ENCODE measurements at places on chromosomes 2 and 18.

DNA sequence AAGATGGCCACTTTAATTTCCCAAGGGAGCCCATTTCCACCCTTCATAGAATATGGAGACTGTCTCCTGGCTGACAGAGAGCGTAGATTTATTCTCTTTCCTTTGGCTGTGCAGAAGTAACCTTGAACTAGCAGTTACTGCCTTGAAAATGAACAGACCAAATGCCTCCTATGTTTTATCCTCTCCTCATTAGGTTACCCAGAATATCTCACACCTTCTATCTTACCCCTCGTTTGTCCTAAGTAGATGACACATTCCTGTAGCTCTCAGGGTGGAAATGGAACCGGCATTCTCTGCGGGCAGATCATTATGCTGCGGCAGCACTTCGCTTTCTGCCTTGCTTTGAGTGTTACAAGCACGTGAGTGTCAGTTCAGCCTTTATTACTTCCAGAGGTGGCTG lies 336.5 kb downstream of the DCDC2C start:
- no peak for DNase-seq

DNA sequence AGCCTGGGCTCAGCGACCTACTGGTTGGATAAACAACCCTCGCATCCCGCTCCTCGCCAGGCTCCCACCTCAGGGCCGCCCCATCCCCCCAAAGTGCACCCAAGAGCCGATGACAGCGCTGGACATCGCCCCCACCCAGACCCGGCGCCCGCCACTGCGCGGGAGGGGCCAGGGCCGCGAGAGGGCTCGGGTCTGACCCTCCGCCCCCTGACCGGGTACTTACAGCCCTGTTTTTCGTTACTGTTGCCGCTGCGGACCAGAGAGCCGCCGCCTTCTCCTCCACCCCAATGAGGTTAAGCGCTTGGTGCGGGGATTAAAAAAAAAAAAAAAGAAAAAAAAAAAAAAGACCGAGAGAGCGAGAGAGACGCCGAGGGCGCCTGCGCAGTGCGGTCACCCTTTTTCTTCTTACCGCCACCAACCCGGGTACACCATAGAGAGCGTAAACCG lies at the start of gene CLASP1:
TSS of gene CLASP1 (minus strand) at position 314 of the 447 bp plus-strand sequence. CDS start 43,567 bp downstream, outside the sequence.
- no peak for DNase-seq

DNA sequence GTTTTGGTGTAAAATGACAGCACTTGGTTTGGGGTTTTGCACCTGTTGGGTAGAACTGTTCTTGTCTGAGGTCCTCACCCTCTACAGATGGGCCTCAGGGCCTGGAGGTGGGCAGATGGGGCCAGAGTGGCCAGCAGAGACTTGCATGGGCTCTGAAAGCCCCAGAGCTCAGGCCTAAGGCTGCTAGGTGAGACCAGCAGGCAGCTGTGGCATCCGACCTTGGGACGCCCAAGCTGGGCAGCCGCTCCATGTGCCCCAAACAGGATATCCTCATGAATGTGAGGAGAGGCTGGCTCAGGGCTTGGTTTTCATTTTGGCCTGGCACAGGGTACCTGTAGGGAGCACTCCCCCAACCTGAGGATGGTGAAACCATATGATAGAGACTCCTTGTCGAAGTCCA lies 38.3 kb downstream of the GBX2 start:
- DNase-seq: no peak

DNA sequence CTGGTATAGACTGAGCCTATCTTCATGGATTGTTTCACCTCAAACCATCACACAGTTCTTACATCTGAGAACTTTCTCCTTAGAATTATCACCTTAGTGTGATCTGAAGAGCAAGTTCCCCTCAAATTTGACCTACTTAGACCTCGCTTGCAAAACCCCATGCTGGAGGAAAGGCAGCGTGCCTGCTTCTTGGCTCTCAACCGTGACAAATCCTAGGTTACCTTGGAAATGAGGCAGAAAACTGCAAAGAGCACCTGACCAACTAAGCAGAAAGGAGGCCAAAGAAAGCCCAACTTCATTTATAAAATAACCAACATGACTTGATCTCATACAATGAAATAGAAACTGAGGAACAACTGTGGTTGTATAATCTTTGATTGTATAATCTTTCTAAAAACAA lies 146.4 kb downstream of the RAB3GAP1 start:
- DNase-seq: no peak

DNA sequence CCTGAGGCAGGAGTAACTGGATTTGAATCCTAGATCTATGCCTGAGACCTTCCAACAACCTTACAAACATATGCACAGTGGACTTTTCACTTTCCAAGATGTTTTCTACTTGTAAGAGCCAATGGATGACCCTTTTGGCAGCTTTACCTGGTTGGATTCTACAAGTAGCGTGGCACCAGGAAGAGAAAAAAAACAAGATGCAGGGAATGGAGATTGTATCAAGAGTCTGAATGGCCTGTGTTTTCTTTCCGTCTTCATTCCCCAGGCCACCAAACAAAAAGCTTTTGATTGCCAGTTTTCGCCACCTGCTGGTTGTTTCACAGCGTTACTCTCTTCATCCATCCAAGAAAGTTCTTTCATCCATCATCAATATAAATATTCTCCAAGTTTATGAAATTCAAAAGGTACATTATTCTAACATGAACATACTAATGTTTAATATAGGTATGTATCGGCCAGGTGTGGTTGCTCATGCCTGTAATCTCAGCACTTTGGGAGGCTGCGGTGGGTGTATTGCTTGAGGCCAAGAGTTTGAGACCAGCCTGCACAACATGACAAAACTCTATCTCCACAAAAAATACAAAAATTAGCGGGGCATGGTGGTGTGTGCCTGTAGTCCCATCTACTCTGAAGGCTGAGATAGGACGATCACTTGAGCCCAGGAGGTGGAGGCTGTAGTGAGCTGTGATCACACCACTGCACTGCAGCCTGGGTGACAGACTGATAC lies 3.5 kb upstream of the BCL2 start:
- DNase-seq: peak; percentile 85

- no peak for DNase-seq
These were observed 24.3 kb downstream of the RHOB start for GRCh38 chr2:20471148-20471547.

- no peak for DNase-seq
These were observed 621 bp upstream of the KCNS3 start for GRCh38 chr2:17877811-17878280.

DNA sequence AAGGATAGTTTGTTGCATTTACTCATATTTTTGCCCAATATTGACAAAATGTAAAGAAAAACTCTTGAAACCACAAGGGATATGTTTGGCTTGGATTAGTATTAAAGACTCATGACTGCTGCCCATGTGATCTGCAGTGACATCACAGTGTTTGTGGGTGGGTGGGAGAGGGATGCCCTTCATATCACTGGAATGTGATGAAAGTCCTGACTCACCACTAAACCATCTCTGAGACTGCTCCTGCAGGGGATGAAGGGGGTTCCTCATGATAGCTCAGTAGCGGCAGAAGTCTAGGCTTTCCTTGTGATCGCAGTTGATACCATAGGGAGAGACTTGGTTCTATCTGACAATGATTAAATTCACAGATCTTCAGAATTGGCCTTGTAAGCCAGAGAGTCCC lies 451.2 kb downstream of the CNTNAP5 start:
- DNase-seq: no peak

GRCh38 chr2:160432633-160433032 lies 61.0 kb downstream of the RBMS1 start:
- DNase-seq: no peak

DNA sequence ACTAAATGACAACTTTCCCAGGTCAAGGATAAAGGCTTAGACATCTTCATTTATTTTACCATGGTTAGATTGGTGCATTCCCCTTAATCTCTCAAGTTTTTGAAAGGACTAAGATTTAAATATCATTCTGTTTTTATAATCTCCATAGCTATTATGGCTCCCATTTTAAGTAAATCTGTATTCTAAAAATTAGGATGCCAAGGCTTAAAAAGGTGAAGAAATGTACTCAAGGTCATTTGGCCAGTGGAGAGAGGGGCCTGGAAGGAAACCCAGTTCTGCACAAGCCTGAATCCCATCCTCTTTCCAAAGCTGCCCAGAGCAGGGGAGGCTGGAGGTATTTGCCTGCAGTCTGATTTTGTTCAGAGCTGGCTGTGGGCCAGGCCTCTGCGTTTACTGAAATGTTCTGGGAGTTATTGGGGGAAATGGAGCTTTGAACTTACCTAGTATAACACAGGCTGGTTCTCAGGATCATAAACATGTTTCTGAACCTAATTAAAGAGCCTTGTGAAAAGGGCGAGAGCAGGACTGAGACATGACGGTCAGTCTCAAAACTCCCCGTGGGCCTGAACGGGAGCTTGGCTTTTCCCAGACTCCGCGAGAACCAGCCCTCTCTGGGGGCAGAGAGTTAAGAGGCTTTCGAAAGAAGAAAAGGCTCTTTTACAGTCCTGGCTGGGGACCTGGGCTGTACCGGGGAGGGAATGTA lies 85.6 kb downstream of the DDX1 start:
- DNase-seq: peak; percentile 5

DNA sequence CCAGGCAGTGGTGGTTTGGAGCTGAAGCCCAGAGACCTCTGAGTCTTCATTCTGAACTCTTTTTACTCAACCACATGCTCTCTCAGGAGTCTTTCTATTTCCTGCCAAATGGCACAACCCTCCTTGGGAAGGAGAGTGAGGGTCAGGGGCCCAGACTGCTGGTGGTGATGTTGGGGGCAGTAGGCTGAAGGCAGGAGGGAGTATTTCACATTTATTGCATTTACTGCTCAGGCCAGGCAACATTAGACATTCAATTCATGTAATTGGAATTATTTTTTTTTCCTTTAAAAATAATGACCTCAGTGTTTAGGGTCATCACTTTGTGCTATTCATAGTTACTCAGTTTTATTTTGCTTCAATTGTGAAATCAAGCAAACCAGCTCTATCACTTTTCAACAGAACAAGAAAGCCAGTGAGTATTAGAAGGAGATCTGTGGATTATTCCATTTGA lies 311.3 kb upstream of the NT5C1B start:
- DNase-seq: no peak

DNA sequence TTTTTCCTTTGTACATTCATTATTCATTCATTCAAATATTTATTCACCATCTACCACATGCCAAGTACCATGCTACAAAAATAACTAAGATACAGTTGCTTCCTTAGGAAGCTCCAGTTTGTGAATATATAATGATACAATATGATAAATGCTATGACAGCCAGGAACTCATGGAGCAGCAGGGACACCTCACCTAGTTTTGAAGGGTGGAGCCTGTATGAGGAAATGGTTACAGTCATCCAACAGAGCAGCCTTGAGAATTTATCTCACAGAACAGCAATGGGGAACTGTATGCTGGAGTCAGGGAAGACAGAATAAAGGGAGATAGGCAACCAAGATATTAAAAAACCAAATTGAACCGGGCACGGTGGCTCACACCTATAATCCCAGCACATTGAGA lies 124.0 kb downstream of the OSBPL1A start:
- DNase-seq: no peak

GRCh38 chr18:12840382-12840781 lies 43.7 kb downstream of the PTPN2 start:
- DNase-seq: no peak

DNA sequence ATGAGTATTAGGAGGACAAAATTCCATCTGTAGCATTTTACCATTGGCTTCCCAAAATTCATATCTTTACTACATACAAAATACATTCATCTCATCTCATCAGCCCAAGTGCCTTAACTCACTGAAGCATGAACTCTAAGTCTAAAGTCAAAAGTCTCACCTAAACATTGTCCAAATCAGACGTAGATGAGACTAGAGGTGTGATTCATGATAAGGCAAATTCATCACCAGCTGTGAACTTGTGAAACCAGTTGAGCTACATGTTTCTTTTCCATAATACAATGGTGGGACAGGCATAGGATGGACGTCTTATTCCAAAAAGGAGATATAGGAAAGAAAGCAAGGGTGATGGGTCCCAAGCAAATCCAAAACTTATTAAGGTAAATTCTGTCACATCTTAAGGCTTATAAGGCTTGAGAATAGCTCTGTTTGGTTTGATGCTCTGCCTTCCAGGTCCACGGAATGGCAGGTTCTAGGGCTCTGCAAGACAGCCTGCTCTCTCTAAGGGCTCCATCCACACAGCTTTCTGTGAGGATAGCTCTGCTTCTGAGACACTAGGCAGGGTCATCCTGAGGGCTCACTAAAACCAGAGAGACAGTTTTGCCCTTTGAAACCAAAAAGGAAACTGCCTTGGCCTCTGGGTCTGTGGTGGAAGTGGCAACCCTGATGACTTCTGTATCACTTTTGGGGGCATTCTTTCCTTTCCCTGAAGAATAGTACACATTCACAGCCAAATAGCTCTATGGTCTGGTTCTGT lies 9.6 kb downstream of the IFIH1 start:
- DNase-seq: no peak

GRCh38 chr2:173349287-173349686 lies 5.4 kb upstream of the CDCA7 start:
- no peak for DNase-seq

DNA sequence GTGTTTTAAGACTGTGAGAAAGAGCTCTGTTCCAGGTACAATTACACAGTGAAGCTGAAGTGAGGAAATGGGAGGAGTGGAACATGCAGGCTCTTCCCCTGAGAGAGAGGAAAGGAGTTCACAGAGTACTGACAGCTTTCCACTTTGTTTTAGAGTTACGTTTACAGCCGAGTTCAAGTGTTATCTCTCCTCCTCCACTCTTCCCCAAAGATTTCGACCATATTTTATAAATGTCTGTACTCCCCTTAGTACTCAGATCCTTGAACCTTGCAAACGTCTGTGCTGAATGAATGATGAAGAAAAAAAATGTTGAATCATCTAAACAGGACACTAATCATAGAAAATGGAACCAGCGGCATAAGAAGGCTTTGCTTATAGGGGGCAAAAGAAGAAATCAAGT lies 121.6 kb downstream of the THADA start:
- no peak for DNase-seq

DNA sequence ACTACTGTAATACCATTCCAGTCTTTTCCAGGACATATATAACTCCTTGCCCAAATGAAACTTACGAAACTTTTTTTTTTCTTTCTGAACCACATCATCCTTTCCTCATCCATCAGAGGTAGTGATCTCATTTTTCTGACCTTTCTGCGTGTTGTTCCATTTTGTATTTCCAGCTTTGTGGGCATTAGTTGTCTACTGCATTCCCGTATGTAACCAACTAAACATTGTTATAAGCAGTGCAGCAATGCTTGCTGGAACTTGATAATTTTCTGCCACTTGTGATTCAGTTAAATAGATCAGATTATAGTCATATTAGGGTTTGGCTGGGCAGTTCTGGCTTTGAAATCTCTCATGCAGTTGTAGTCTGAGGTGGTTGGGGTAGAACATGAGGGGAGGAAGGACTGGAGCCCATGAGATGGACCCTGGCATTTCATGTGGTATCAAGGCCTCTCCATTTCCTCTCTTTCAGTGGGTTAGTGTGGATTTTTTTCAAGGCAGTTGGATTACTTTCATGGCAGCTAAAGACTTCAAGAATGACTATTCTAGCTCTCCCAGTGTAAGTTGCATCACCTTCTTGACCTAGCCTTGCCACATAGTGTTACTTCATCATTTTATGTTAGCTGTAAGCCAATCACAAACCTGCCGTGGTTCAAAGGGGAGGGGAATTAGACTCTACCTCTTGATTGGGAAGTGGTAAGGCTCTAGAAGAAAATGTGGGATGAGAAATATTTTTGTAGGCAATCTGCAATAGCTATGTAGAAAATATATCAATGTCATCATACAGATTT lies 80.5 kb downstream of the EHBP1 start:
- DNase-seq: no peak

- DNase-seq: no peak
These were observed 483.3 kb downstream of the PLCL1 start for GRCh38 chr2:198287706-198288105.

Measured in NCI-H2227 treated with DMSO at 0.1 percent for 48 hours (cell line).